AG08396 (cell line): ENCODE measurements at places on chromosomes 7 and 10.

- DNase-seq: no peak
These were observed 346.9 kb upstream of the PRKCQ start for GRCh38 chr10:6926971-6927370.

GRCh38 chr7:140771826-140772225, 75.3 kb downstream of the NDUFB2 start:
- no peak for DNase-seq

- peak; percentile 9 for DNase-seq
These were observed 7.8 kb downstream of the C1GALT1 start for GRCh38 chr7:7190142-7190541.

- DNase-seq: no peak
These were observed 102.1 kb upstream of the KCND2 start for GRCh38 chr7:120170834-120171233.

- DNase-seq: no peak
These were observed 233.6 kb downstream of the PRPF18 start for GRCh38 chr10:13820119-13820963.

DNA sequence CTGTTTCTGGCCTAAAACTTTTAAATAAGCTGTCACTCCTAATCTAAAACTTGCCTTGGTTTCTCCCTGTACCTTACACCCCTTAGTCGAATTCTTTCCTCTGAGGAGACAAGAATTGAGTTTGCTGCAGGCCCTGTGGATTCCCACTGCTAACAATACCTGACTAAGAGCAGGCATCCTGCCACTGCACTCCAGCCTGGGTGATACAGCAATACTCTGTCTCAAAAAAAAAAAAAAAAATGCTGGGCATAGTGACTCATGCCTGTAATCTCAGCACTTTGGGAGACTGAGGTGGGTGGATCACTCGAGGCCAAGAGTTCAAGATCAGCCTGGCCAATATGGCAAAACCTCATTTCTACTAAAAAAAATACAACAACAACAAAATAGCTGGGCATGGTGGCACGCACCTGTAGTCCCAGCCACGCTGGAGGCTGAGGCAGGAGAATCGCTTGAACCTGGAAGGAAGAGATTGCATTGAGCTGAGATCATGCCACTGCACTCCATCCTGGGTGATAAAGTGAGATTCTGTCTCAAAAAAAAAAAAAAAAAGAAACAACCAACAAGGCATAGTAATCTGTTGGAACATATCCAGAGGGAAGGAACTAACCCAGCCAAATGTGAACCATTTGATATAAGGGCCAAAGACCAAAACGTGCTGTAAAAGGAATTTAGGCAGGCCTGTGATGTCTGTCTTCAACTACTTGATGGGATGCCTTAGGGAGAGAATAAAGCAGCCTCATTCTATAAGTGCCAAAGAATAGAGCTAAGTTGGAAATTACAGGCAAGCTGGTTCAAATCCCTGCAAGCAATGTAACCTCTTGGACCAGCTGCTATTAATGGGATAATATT, 732.7 kb upstream of the AUTS2 start:
- DNase-seq: no peak

GRCh38 chr10:110208614-110209453, 1.4 kb downstream of the MXI1 start:
- peak; percentile 64 for DNase-seq

GRCh38 chr7:80453699-80454340, 58.0 kb downstream of the GNAT3 start:
- no peak for DNase-seq

DNA sequence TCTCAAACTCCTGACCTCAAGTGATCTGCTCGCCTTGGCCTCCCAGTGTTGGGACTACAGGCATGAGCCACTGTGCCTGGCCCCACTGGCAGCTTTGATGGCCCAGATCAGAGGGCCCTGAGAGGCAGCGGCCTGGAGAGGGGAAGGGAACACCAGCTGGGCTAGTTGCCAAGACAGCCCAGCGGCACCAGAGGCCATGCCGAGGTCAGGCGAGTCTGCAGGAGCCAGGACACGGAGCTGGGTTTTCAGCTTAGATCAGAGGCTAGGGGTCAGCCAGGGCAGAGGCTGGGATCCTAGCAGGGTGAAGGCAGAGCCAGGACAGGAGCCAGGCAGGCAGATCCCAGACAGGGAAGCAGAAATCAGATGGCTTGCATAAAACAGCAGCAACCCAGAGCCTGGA, 92.9 kb downstream of the MYL10 start:
- no peak for DNase-seq

- no peak for DNase-seq
These were observed 24.9 kb downstream of the CALD1 start for GRCh38 chr7:134804351-134804750.

GRCh38 chr7:51024867-51025266, 242.2 kb upstream of the GRB10 start:
- no peak for DNase-seq

DNA sequence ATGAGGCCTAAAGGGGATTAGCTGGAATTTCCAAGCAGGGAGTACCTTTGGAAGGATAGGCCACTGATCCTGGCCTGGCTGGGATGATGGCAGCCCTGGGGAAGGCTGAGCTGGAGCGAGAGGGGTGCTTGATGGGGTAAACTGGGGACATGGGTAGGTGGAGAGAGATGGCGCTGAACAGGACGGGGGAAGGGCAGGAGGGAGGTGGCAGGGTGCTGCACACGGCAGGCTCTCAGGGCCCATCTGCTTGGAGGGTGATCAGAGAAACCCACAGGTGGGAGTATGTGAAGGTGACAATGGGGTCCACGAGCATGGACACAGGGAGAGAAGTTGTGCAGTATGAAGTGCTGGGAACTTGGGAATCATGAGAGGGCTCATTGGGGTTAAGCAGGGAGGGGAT, 10.3 kb downstream of the MAT1A start:
- DNase-seq: no peak

DNA sequence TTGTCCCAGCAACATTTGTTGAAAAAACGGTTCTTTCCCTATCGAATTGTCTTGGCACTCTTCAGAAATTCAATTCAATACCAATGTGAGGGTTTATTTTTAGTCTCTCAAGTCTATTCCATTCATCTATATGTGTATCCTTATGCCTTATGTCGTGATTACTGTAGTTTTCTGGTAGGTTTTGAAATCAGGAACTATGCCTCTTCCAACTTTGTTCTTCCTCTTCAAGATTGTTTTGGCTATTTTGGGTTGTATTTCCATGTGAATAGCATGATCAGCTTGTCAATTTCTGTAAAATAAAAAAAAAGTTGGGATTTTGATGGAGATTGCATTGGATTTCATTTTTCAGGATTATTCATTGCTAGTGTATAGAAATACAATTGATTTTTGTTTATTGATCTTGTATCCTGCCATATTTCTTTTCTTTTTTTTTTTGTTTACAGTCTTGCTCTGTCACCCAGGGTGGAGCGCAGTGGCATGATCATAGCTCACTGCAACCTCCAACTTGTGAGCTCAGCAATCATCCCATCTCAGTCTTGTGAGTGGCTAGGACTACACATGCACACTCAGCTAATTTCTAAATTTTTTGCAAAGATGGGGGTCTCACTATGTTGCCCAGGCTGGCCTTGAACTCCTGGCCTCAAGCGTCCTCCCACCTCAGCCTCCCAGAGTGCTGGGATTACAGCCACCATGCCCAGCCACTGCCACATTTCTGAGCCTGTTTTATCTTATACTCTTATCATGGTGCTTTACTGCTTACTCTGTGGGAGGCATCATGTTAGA, 46.2 kb upstream of the MKLN1 start:
- no peak for DNase-seq

- no peak for DNase-seq
These were observed 187.0 kb upstream of the GHITM start for GRCh38 chr10:83952314-83952713.

- no peak for DNase-seq
These were observed 82.3 kb downstream of the MAD1L1 start for GRCh38 chr7:2150445-2150815.

DNA sequence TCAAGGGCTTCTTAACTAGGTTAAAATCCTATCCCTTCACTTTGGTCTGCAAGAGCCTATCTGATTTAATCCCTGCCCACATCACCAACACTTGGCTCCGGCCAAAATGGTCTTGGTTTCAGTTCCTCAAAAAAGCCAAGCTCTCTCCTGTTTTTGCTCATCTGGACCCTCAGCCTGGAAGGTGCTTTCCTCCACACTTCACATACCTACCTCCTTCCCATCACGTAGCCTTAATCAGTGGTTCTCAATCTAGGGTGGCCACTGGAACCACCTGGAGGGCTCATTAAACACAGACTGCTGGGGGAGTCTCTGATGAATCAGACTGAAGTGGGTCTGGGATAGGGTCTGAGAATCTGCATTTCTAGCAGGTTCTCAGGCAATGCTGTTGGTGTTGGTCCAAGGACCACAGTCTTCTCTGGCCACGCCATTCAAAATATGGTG, 227.0 kb upstream of the AOAH start:
- DNase-seq: no peak

GRCh38 chr7:47337531-47337930, 244.4 kb downstream of the TNS3 start:
- DNase-seq: no peak

DNA sequence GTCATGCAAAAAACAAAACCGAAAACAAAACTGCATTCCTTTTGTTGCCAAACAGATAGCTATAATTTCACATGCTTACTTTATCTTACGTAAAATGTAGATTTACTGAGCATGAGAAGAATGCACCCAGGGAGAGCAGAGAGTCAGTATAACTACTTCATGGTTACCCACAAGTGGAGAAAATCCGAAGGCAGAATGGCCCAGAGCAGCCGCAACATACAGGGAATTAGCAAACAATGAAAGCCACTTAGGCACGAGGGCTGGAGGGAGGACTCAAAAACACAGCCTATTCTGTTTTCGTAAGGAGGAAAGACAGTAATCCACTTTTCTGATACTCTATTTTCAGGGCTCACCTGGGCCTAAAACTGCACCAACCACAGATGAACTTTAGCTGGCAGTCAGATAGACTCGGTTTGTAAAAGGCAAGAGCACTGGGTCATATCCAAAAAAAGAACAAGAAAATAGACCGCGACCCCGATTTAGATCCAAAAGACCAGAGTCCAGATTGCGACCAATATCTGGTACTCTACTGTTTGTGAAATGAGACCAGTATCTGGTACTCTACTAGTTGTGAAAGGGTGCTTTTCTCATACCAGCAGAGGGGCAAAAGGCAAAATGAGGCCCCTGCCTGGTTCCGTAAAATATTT, 1.3 kb downstream of the ITPRIP start:
- no peak for DNase-seq

- DNase-seq: no peak
These were observed 178.9 kb downstream of the GRID1 start for GRCh38 chr10:86187499-86188239.

DNA sequence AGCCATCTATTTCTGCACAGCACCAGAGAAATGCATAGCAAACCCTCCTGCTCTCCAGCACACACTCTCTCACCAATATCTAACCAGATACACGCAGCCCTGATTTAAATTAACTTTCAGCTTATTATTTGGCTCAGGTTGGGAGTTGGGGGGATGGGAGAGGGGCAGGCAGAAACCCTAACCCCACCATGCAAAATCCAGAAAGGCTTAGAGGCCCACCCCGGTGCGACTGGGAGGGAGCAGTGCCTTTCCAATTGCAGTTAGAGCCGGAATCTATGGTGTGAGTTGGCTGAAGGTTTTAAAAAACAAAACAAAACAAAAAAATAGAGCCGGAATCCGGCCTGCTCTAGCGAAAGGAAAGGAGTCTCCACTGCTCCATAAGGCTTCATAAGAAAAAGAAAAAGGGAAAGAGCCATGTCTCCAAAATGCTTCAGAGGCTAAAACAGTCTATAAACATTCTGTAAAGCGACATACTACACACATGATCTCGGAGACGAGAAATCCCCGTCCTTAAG, 2.9 kb downstream of the IGF2BP3 start:
- no peak for DNase-seq

DNA sequence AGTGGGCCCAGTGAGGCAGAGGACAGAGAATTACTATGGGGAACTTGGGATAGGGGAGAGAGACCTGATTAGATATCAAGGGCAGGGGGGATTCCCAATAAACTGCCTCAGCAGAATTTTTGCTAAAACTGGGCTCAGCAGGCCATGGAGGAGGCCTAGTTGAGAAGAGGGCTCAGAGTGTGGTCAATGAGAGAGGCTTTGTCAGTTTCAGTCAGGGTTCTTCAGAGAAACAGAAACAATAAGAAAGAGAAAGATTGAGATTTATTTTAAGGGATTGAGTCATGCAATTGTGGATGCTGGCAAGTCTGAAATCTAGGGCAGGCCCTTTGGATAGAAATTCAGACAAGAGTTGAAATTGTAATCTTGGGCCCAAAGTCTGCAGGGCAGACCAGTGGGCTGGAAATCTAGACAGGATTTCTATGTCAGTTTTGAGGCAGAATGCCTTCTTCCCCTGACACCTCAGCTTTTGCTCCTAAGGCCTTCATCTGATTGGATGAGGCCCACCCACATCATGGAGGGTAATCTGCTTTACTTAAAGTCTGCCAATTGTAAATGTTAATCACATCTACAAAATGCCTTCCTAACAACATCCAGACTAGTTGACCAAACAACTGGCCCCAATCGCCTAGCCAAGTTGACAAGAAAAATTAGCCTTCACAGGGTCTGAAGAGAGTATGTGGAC, 33.5 kb upstream of the CCSER2 start:
- DNase-seq: no peak

DNA sequence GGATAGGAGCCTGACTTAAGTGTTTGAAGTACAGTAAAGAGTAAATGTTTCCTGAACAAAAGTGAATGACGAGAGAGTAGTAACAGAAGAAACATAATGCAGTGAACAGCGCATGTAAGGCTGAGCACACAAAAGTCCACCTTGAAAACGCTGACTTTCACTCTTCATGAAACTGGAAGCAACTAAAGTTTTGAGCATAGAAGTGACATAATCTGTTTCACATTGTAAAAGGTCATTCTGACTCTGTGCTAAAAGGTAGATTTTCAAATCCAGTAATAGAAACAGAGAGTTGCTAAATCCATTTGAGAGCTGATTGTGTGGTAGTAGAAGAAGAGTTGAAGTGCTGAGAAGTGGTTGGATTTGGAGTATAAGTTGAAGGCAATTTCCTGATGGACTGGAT, 1037.0 kb downstream of the CNTNAP2 start:
- no peak for DNase-seq

DNA sequence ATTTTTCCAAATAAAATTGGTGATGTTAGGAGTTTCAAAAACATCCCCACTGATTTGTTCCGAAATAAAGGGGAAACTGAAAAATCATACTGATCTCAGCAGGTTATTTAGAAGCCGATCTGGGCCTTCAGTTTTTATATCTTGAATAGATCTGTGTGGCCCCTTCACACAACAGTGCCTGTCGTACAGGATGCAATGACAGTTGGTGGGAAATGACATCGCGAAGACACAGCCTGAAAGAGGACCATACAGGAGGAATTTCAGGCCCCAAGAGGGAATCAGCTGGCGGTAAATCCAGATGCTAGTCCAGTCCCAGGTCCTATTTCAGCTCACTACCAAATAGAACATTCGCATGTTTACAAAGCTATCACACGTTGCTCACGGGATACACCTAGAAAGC, 3.0 kb downstream of the H2BK1 start:
- no peak for DNase-seq

DNA sequence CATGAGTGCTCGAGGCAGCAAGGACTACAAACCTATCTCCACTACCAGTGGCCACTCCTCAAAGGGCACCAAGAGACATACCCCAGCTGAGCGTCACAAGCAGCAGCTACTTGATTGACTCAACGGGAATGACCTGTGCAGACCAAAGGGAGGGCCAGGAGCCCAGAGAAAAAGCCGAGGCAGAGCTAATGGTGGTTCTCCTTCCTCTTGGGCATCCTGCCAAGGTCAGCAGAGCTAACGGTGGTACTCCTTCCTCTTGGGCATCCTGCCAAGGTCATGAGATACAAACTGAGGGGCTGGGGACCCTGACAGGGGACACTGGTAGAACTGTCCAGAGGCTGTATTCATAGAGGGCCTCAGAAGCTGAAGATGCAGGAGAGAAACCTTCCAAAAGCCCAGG, 60.4 kb downstream of the FAM53B start:
- DNase-seq: no peak
